Hepatic stellate cell (primary cell): ENCODE measurements at places on chromosomes 1 and 21.

DNA sequence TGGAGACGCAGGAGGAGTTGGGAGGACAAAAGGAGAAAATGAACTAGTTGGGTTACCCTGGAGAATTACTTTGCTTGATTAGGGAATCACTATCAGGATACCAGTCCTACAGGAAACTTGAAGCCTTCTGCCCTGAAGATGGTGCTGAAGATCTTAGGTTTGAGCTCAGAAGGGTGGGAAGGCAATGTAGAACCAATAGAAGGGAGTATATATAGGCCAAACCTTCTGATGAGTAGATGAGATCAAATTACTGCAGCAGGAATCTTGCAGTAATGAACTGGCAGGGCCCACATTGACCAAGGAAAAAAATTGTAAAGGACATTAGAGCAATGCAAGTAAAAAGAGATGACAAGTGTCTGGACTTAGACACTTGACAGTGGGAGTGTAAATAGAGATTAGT lies 116.3 kb upstream of the CACYBP start:
- DNase-seq = peak; percentile 16

GRCh38 chr1:1080951-1081310 lies 6.8 kb upstream of the RNF223 start:
- no peak for DNase-seq

DNA sequence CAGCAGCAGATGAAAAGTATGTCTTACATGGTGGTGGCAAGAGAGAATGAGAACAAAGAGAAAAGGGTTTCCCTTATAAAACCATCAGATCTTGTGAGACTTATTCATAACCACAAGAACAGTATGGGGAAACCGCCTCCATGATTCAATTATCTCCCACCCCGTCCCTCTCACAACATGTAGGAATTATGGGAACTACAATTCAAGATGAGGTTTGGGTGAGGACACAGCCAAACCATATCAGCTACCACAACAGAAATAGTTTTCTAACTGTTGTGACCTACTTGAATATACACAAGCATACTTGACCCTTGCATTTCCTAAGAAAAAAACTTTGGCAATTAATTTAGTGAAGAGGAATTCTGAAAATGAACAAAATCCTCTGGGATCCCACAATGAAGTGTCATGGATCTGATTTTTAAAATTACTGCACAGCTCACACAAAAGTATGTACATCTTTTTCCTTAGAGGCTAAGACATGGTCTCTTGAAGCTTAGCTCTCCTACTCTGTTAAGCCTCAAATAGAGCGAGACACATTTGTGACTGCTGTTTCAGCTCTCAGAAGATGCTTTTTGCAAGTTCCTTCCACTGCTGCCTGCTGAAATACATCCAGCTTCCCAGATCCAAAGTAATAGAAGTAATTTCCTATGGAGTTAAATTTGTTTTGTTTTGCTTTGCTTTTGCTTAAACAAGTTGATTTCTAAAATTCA lies 265.8 kb downstream of the DPYD start:
- no peak for DNase-seq

- DNase-seq = no peak
Observed at GRCh38 chr1:157487096-157487495, 65.2 kb downstream of the FCRL5 start.

DNA sequence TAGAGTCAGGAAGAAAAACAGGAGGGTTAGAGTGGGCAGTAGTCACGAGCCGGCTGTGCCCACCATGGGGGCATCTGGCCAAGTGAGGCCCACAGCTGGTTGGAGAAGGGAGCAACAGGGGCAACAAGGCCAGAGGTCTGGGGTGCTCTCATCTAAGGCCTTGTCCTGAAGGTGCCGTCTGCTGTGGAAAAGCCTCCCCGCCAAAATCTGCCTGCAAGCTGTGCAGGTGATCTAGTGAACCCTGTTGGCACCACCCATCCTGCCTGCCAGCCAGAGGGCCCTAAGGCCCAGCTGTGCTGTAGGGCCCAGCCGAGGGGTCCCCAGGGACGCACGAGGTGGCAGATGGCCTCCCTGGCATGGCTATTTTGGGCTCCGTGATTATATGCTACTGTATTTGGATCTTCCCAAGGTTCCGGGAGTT lies 51.3 kb downstream of the LGR6 start:
- DNase-seq = no peak

- no peak for DNase-seq
Observed at GRCh38 chr1:187313115-187313514, 484.4 kb downstream of the PLA2G4A start.

- no peak for DNase-seq
Observed at GRCh38 chr1:15849775-15850324, 2.3 kb downstream of the SPEN start.

DNA sequence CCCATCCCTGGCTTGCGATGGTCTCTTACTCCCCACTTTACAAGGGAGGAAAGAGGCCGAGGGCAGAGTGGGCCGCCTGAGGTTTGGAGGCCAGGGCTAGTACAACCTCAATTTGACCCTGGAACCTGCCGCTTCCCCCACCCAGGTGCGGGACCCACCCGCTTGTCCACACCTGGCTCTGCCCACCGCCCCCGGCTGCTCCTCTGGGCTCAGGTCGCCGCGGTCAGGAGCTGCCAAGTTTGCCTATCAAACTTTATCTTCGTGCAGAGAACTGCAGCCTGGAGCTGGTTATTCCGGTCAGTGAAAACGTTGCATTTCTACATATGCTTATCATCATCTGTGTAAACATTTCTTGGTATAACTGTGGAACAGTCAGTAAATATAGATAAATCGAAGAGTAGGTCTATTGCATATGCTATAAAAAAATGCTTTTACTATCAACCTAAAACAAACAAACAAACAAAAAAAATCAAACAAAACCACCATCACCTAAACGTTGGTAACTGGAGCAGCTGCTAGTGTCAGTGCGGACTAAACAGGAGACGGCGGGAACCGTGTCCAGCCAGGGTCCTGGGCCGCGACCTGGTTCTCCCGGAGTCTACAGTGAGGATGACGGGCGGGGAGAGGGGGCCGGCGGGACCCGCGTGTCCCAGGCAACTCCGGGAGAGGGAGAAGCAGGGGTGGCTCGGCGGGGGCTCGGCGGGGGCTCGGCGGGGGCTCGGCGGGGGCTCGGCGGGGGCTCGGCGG lies 906 bp upstream of the ADARB1 start:
- peak; percentile 50 for DNase-seq

DNA sequence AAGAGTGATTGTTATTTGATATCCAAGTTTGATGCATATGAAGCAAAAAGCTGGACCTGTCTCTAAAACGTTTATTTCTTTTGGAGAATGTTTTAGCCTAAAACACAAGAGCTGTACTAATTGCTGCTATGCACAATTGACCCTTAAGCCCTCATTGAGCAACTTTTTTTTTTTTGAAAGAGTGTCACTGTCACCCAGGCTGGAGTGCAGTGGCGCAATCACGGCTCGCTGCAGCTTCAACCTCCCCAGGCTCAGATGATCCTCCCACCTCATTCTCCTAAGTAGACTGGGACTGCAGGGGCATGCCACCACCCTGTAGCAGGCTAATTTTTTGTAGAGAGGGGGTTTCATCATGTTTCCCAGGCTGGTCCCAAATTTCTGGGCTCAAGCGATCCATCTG lies 129.1 kb downstream of the PIK3R3 start:
- DNase-seq = no peak

DNA sequence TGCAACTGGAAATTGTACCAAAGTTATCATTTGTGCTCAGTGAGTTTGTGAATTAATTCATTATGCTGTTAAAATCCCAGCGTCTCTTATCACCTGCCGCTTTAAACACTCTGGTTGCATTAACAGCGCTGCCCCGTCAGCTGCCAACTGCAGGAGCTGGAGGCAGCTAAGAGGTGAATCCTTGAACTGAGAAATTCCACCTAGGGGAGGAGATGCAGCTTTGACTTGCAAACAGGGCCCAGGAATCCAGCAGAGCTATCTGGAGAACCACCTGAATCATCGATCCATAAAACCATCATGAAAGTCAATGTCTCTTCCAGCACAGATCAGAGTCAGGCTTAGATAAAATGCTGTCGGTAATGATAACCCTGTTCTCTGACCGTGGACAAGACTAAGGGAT lies 140.7 kb upstream of the PTBP2 start:
- no peak for DNase-seq

DNA sequence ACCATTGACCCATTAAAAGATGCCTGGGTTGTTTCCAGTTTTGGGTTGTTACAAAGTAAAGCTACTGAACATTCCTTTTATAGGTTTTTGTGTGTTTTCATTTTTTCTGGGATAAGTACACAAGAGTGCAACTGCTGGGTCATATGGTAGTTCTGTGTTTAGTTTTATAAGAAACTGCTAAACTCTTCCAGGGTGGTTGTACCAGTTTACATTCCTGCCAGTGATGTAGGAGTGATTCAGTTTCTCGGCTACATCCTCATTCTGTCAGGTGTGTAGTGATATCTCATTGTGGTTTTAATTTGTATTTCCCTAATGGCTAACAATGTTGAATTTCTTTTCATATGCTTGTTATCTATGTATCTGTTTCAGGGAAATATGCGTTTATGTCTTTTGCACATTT lies 58.5 kb upstream of the DNAJC6 start:
- no peak for DNase-seq

- no peak for DNase-seq
Observed at GRCh38 chr1:189804352-189804751, 673.3 kb downstream of the BRINP3 start.

- no peak for DNase-seq
Observed at GRCh38 chr1:188122646-188123045, 1293.9 kb downstream of the PLA2G4A start.

- no peak for DNase-seq
Observed at GRCh38 chr1:147077936-147078605, 94.2 kb downstream of the PRKAB2 start.

DNA sequence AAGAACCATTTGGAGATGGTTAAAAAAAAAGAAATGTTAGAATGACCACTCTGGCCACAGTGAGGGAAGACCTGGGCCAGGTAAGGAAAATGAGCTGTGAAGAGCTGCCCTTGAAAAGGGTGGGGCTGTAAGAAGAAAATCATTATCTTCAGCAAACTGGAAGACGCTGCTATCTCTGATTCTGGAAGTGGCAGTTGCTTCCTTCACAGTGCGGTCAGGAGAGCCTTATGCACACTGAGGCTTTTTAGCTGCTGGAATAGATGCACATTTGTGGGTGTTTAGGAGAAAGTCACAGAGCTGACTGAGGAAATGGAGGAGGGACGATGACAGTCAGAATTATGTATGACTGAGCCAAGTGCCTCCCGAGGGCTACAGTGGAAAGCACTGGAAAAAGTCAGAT lies 91.6 kb downstream of the TBX19 start:
- DNase-seq = no peak

- peak; percentile 36 for DNase-seq
Observed at GRCh38 chr1:156752843-156753482, 1.5 kb upstream of the HDGF start.

DNA sequence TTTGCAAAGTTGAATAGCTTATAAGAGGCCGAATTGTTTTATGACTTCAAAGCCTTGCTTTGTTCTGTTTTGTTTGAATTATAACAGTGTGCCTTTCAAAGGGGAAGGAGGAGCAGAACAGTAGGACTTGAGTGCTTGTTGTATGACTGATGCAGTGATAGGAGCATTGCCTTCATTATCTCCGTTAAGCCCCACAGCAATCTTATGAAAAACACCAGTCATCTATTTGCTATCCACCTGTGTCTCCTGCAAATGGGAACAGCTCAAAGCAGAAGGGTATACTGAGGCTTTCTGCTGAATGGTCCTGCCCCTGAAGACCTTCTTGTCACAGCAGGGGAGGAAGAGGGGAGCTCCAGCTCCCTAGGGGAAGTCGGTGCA lies 127.5 kb downstream of the RNF220 start:
- no peak for DNase-seq

GRCh38 chr1:981955-982558 lies at the start of gene PERM1:
TSS of gene PERM1 (minus strand) at chr1:982093. CDS start at chr1:981029, 1,064 bp downstream.
- DNase-seq = no peak

DNA sequence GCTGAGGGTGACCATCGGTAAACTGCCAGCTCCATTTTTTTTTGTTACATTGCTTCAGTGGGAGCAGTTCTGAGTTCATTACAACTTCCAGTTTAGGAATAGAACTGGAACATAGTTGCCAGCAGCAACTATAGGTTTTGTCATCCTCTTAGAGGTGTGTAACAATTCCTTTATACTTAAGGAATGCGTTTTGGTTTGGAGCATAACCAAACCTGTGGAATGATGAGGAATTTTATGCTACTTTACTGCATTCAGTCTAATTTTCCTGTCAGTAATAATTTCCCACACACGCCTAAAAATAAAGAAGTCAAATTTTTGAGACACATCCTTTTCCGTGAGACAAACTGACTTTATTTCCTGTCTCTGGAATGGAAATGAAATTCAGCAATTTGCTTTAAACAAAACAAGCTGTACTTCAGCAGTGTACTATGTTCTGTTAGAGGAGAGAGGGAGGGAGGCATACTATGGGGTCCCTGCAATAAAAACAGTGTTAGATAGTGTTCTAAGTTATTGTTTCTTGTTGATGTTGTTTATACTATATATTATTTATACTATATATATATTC lies 4.8 kb upstream of the AMPD1 start:
- no peak for DNase-seq
